ENCODE measurements at places on chromosomes 1 and 21.

DNA sequence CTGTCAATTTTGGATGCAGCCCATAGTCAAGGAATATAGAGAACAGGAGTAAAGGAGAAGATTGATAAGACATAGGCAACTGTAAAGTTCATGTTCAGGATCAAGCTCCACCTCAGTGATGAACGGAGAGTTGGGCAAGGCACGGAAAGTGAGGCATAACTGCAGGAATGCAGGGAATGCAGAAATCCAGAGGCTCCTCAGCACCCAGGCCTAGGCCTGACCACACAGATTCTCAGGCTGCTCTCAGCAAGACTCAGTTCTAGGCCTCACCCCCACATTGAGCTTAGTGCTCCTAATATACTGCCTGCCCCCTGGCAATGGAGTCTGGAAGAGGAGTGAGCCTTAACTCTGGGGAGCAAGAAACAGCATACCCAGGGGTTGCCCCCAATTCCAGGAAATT lies 36.3 kb upstream of the S1PR1 start:
- DNase-seq, result no peak

- no peak for DNase-seq
Observed at GRCh38 chr1:218865591-218865990, 308.1 kb upstream of the LYPLAL1 start.

GRCh38 chr1:17023573-17023972 lies 11.8 kb upstream of the ATP13A2 start:
- no peak for DNase-seq

DNA sequence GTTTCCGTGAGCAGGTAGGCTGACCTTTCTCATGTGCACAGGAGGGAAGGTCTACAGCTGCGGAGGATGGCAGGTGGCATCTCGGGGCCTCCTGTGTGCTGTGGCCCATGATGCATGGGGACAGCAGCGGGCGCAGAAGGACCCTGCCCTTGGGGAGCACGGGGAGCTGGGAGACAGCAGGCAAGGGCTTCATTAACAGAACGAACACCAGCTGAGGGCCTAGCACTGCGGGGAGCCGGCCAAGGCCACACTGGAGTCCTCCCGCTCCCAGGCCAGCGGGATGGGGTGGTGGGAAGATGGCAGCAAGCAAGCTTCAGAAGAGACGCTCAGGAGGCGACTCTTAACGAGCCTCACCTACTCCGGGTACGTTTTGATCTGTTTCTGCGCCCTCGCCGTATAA lies 66.6 kb downstream of the SCCPDH start:
- DNase-seq, result no peak

DNA sequence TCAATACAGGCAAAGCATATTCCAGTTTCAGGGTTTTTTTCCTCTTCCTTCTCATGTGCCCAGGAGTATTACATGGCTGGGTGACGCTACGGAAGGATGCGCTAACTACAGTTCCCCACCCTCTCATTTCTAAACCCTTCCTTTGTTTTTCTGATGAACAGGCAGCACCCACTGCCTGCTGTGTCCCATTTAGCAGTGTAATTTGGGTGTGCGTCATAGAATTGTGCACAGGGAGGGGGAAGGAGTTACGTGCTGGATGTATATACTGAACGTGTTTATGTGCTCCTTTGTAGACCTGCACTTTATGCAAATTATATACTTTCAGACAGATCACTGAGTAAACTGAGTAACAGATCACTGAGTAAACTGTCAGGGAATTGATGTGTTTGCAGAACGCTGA lies 44.5 kb downstream of the ELAPOR1 start:
- DNase-seq, result no peak

DNA sequence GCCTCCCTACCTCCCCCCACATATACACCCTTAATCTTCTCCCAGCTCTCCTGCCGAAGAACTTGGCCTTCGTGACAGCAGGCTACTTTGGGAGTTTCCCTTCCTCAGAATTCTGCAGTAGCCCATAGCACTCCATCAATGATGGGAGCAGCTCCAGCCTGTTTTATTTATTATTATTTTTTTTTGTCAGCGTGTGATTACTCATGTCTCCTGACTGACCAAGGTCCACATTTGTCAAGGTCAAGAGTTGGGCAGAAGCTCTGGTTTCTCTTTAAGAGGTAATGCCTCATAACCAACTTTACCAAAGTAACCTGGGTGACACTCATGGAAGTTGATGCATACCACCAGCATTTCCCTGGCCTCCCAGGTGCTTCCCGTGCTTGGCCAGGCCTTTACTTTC lies 125.4 kb downstream of the ZZZ3 start:
- no peak for DNase-seq

DNA sequence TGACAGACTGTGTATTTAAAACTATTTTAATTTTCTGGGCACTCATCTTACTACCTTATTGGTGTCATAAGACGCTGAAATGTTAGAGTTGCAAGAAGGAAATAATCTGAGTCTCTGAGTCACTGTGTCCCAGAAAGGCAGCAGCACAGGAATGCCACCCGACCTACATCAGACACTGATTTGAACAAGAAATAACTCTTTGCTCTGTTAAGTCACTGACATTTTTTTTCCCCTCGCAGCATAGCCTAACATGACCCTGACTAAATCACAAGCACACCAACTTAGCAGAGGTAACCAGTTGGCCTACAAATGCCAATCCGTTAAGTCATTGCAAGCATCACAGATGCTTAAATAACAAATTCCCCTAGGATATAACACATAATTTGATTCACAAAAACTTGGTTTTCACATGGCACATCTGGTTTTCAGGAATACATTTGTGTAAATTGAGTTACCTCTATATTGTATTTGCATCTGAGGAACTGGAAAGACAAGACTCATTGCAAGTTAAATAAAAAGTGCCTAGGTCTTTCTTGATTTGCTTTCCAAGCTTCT lies 349.1 kb downstream of the SEC16B start:
- DNase-seq, result no peak

DNA sequence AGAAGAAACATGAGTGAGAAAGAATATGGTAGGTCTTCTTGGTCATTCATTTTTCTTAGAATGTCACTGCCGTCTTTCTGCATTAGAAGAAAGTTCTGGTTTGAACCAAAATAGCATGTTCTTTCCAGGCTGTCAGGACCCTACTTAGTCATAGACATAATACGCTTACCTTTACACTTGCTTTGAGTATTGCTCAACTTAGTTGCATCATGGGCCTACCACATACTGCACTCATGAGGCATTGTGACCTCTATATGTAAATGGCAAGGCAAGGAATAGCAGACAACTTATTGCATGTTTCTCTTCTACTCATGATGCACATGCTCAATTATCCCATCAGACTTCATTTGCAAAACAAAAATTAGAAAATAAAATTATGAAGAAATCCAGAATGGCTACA lies 415.0 kb downstream of the HLX start:
- no peak for DNase-seq

- no peak for DNase-seq
Observed at GRCh38 chr1:201533836-201534235, 5.1 kb upstream of the NAV1 start.

DNA sequence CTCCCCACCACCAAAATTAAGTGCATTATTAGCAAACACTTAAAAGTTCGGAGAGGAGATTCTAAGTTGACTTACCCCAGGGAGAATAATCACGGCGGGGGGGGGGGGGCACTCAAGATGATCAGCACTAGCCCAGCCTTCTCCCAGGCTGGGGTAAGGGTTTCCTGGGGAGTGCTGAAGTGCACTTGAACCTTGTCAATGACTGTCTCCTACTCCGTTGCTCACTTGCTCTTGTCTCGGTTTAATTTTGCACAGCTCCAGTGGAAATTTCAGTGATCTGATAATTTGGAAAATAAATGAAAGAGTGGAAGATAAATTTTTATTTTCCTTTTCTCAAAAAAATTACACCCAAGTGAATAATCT lies 59.2 kb downstream of the PBX1 start:
- no peak for DNase-seq

DNA sequence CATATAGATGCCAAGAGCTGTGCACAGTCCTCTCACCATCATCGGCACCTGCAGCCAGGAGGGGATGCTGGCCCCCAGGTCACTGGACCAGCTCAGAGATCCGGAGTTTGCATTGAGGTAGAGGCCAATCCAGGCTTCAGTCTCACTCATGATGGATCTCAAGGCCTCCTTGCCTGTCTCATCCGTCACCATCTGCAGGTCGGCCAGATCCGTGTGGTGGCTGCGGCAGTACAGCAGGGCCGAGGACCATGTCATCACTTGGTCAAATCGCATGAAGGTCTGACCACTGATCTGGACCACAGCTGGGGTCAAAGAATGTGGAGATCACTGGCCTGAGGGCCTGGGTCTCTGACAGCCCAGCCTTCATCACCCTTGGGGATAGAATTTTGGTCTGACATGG lies 6.6 kb downstream of the CLEC20A start:
- DNase-seq, result no peak

DNA sequence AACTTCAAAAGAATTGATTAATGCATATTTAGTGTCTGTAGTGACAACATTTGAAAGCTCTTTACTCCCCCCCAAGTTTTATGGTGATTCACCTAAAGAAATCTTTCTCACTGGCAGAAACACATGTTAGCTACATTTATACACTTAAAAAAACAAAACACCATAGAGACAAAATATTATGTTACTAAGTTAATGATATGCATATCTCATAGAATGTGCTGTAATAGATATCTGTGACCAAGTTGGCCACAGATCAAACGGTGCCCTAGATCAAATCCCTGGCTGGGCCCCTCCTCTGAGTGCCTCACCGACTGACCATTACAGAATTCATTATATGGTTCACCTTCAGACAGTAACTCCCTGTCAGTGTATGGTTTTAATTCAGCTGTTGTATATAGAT lies 322.1 kb upstream of the LYPLAL1 start:
- no peak for DNase-seq

DNA sequence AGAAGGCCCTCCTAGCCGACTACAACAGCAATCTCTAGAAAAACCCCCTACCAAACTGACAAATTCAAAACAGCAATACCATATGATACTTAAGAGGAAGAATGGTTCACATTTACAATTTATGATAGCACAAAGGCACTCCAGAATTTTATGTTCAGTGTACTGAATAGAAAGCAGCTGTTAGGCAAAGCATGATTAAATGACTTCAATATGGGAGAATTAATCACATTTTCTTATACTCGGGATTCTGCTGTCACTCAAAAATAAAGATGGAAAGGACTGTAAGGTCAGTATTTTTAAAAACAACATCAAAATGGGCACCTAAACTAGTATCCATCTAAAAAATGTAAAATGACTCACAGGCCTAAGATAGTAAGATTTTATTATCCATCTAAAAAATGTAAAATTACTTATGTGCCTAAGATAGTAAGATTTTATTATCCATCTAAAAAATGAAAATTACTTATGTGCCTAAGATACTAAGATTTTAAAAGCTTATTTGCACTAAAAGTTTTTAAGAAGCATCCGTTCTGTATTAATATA lies 198.5 kb downstream of the SMYD3 start:
- DNase-seq, result no peak

GRCh38 chr1:61631436-61631835 lies 93.5 kb downstream of the TM2D1 start:
- DNase-seq, result no peak

GRCh38 chr1:9758559-9759121 lies 65.1 kb downstream of the CLSTN1 start:
- DNase-seq, result no peak

- DNase-seq, result no peak
Observed at GRCh38 chr1:156815307-156815826, 1.3 kb downstream of the SH2D2A start.

DNA sequence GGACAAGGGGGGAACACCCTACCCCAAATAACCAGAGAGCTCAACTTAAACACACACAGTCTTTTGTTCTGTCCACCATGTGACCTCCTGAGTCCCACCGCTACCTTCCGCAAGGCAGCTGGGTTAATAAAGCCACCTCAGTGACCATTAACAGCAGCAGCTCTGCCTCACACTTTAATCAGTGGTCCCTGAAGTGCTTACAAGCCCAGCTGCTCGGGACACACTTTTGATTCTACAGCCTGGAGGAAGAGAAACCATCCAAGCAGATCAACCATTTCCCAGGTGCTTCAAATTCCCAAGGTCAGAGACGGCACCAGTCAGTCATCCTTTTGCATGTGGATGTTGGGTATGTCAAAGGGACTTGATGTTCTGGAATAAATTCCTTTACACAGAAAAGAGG lies 70.1 kb downstream of the KCNJ15 start:
- DNase-seq, result no peak

DNA sequence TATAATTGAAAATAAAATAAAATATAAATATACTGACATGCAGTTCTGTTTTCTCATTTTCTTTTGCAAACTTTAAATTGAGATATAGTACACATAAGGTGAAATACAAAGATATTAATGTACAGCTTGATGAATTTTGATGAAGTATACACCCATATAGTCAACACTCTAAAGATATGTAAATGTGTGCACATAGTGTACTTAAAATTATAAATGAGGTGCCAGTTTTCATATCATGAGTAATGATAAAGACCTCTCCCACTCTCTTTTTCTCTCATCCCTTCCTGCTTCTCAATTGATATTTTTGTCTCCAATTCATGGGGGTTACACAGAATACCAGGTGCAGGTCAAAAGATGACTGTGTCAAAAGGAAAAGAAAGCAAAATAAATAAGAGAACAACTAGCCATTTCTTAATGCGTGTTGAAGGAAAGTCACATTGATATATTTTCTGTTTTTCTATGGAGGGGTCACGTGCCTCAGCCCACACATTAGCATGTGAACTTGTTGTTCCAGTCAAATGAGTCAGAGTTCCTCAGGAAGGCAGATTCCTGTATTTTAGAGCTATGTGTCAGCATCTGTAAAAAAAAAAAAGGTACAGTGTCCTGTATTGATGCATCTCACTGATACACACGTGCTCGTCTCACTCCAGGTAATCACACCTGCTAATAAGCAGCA lies 64.3 kb upstream of the HOOK1 start:
- DNase-seq, result no peak

- DNase-seq, result no peak
Observed at GRCh38 chr1:93490357-93490756, 42.4 kb downstream of the FNBP1L start.

DNA sequence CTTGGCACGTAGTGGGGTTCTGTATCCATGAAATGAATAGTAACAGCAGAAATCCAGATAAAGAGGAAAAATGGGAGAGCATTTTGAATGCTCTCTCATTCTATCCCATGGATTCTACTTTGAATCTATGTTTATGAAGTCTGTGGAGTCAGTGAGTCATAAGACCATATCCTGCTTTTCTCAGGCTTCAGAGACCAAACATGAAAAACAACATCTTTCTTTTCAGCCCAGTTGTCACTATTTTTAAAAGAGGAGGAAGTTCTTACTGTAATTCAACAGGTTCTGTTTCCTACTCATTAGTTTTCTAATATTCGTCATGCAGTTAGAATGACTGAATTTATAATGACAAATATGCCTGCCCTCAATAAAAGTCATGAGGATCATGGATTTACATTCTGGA lies 39.4 kb upstream of the CD55 start:
- no peak for DNase-seq

GRCh38 chr1:198966519-198966918 lies 327.7 kb downstream of the PTPRC start:
- DNase-seq, result no peak

- peak; percentile 50 for DNase-seq
Observed at GRCh38 chr1:179366093-179366800, 476 bp downstream of the AXDND1 start.

Data from NCI-H2227 treated with DMSO at 0.1 percent for 48 hours (cell line).